CD14-positive monocyte (primary cell): ENCODE measurements at places on chromosomes 4 and X.

DNA sequence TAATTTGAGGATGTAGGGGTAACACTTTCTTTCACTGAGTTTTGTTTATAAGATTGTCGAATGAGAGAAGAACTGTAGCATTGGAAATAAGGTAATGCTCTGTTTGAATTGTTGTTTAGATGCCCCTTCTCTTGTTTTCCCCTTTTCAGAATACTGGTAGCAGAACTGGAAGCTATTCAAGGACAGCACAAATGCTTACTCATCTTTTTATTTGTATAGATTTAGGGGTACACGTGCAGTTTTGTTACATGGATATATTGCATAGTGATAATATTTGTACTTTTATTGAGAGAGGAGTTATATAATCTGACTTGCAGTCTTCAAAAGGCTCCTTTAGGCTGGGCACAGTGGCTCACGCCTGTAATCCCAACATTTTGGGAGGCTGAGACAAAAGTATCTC lies 145.4 kb upstream of the HAND2 start:
- DNase-seq, result no peak

- DNase-seq, result no peak
Observed at GRCh38 chr4:39256436-39256835, 74.1 kb downstream of the WDR19 start.

DNA sequence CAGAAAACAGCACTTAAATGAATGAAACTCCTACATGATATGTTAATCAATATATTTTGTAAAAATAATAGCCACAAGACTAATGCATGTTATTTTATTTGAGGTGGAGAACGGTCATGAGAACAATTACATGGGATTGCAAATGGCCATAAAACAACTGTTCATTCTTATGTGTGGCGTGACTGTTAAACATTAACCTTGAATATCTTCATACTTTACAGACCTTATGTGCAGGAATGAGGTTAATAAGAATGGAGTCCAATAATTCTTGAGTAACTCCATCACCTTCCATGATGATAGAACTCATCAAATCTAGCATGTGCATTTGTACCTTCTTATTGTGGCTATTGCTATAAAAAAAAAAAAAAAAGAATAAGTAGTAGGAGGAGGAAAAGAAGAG lies 55.3 kb downstream of the PDS5A start:
- no peak for DNase-seq

DNA sequence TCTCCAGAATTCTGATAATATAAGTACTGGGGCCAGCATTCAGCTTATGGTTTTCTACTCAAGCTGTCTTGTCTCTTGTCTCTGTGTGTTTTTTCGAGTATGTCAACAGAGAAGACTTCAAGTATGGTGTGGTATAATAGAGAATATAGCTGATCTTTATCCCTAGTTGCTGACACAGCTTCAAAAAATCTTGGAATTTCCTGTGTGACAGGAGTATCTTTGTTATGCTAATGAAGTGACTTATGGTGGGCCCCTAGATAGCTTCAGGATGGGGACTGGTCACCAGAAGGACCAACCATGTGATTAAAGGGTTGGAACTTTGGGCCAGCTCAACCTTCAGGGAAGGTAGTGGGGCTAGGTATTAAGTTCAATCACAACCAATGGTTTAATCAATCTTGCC lies 2.9 kb downstream of the GPRASP3 start:
- no peak for DNase-seq

GRCh38 chr4:148110169-148110568 lies 332.0 kb downstream of the NR3C2 start:
- DNase-seq, result no peak

DNA sequence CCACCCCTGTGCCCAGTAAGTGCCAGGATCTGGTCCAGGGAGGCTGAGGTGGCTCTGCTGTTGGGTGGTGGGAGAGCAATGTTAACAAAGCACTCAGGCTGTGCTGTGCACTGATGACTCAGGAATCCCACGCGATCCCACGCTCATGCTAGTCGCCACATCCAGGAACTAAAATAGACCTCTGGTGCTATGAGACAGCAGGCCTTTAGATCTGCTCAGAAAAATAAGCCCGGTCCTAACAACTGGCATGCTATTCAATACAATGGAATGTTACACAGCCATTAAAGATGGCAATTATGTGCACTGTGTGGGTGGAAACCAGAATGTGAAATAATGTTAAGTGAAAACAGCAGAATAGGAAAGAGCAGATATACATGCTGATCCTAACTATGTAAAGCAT lies 26.0 kb downstream of the ARL13A start:
- DNase-seq, result no peak

GRCh38 chr4:93671093-93671492 lies 157.5 kb upstream of the ATOH1 start:
- DNase-seq, result no peak

DNA sequence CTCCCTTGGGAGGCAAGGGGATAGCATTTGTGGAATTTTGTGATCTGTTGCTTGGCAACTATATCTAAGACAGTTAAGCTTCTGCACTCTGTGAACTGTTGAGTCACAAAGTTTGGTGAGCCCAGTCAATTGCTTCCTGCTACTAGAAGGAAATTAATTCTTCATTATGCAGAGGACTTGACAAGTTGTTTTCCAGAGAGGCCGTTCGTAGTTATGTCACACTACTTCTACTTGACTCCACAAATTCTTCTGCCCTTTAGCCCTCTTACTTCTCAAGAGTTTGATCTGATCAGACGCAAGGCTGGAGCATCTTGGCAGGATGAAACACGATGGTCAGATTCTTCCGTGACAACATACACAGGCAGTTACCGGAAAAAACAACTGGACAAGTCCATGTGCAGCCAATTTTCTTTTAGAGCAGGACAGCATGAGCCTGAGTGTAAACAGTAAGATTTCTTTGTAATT lies at the start of gene C4orf51:
TSS of gene C4orf51 (plus strand) at position 156 of the 465 bp plus-strand sequence. CDS start at position 214, 58 bp downstream.
- no peak for DNase-seq

- DNase-seq, result no peak
Observed at GRCh38 chr4:19615086-19615689, 636.5 kb upstream of the SLIT2 start.

DNA sequence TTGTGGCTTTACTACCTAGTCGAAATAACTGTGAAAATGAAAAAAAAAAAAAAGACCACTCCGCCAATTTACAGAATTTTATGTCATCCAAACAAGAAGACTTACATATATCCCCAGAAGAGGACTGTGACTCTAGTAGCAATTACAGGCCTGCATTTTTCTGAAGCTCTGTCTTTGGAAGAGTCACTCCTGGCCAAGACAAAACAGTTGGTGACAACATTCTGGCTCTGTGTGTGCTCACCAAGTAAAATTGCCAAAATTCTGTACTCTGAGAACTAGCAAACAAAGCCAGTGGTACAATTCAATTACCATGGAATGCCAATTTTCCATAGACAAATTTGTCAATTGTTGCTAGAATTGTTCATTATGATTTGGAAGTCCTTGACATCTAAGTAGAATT lies 311.1 kb downstream of the PDGFC start:
- DNase-seq, result no peak

GRCh38 chr4:112759313-112759712 lies 122.4 kb downstream of the LARP7 start:
- DNase-seq, result no peak

- DNase-seq, result no peak
Observed at GRCh38 chr4:176277162-176277904, 8.3 kb upstream of the ASB5 start.

DNA sequence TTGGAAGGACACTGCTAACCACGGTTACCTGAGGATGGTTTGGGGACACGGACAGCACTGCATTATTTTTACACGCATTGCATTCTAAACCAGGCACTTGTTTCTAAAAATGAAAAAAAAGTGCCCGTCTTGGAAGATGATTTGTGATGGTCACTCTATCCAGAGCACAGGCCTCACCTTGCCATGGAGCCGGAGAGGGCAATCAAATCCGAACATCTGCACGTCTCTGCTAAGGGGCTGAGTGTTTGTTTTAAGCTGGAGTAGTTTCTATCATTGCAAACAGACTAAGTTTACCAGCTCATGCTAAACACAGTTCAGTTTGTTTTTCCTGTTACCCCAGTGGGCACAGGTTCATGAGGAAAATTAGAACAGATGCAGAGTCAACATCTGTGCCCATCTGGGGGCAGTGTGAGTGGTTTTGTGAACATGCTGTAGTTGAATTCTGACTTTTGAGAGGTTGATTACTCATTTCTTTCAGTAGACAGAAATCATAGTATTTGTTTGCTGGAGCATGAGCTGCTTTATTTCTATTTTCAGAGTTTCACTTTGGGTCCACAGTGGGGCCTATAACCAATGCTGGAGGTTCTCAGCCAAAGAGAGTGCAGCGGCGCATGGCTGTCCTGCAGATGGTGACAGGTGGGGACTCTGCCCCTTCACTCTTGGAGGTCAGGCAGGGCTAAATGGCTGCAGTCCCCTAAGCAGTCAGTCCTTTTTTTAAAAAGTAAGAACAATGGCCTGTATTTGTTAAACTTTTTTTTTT lies 65.4 kb upstream of the ENPP6 start:
- DNase-seq, result no peak

DNA sequence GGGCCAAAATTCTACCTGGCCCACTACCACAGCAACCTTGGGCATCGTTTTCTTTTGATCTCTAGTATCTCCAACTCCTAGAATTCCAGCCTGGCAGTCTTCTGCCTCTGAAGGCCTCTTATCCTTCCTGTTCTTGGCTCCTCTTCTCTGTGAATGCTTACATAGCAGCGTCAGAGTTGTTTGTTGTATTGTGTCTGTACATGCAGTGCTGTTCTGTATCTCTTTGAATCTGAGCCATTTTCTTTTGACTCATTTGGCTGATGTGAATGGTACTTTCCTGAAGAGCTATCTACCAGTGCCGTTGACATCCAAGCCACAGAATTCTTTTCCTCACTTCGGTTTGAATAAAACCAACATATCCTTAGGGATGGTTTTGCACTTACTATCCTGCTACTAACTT lies 79.2 kb downstream of the TMEM164 start:
- no peak for DNase-seq

DNA sequence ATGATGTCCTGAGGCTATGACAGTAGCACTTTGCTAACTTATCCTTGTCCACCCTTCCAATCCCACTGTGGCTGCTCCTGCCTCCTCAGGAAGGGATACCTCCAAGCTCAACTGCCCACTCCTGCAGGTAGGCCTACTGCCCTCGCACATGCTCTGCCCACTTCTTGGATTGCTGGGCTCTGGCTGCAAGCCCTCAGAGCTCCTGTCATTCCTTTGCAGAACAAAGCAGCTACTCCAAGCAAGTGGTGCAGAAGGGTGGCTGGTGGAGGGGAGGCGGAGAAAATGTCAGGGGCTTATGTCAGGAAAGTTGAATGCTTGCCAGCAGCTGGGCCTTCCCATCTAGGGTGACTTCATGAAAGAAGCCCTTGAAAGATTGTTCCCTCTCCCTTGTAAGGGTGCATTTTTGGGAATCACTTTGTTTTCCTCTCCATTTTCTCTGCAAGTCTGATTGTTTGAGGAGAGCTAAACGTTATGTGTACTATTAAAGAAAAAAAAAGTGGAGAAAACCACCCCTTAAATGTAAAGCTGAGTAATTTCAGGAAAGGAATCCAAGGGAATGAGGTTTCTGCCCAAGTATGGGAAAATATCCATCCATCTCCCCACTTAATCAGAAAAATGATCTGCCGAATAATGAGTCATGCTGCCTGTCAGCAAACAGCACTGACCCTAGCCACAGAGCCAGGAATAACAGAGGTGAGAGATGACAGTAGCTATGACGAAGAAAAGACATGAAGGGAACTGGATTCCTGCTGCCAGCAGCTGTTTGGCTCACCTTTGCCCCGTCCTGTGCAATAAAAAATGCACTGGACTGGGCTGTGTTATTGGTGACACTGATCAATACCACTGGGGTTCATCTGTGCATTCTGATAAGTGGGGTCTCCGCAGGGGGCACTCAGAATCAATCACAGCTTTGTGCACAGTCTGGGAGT lies 102.0 kb downstream of the RTL5 start:
- no peak for DNase-seq

DNA sequence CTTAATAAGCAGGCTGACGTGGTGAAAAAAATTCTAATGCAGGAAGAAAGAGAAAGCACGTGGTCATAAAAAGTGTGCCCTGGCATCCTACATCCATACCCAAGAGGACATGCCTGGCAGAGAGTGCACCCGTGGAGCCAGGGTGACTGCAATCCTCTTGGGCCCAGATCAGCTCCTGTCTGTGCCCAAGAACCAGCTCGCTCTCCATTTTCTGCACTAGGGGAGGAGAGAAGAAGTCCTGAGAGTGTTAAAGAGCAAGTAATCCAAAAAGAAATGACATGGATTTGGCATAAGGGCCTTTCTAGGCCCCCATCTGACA lies 483.1 kb downstream of the BCOR start:
- DNase-seq, result no peak

DNA sequence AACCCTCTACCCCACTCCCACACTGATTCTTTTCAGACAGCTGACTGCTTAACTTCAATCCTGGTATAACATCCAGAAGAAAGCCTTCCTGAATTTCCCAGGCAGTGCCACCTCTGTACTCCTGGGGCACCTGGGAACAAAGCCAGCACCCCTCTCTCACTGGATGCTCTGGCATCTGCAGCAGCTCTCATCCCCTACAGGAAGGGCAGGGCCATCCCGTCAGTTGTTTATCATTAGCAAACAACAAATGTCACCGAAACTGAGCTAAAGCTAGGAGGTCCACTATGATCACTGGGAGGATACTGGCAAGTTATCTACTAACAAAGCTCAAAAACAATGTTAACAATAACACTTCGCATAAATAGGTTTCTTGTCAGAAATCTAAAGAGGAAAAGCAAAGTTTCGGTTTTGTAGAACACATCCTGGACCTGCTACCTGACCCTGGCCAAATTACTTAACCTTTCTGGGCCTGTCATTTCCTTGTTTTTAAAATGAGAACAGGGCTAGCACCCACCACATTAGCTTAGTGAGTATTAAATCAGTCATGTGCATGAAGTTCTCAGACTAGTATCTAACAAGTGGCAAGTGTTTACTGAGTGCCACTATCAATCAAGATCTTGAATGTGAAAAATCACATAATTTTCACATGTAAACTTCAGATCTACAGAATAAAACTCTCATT lies 86.6 kb downstream of the NR3C2 start:
- DNase-seq, result no peak

- DNase-seq, result no peak
Observed at GRCh38 chr4:47167081-47168035, 136.0 kb downstream of the GABRB1 start.

DNA sequence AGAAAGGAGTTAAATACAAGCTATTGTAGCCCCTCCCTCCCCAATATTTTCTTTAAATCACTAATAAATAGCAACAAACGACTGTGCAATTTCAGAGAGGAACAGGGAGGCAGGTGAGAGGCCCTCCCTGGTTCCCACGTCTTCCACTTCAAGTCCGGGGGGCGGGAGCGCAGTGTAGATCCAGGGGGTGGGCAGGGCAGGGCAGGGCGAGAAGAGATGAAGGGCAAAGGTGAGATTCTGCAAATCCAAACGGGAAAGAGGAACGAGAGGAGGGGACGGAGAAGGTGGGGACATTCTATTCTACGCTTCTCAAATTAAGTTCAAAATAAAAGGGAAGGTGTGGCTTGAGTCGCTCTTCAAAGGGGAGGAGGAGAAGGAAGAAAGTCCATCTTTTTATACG lies 6.8 kb downstream of the NKX6-1 start:
- DNase-seq, result no peak
